CMK (cell line): ENCODE measurements at places on chromosomes 4 and X.
A peak's percentile ranks its signal among the peaks of the same experiment; 100 is the strongest.

- no peak for DNase-seq
Measured at GRCh38 chrX:39532761-39533160, 565.0 kb downstream of the BCOR start.

GRCh38 chr4:165207016-165207430, 338 bp upstream of the KLHL2 start:
- no peak for DNase-seq

- DNase-seq, result no peak
Measured at GRCh38 chr4:176798540-176798939, 5.8 kb upstream of the VEGFC start.

DNA sequence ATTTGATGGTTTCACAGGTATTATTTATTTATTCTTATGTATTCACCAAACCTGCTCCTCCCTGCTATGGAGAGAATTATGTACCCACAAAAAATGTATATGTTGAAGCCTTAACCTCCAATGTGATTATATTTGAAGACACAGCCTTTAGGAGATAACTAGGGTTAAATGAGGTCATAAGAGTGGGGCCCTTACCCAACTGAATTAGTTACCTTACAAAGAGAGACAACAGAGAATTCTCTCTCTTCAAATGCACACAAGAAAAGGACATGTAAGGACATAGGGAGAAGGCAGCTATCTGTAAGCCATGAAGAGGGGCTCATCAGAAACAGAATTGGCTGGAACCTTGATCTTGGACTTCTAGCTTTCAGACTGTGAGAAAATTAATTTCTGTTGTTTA, 44.0 kb downstream of the ZGRF1 start:
- DNase-seq, result no peak

DNA sequence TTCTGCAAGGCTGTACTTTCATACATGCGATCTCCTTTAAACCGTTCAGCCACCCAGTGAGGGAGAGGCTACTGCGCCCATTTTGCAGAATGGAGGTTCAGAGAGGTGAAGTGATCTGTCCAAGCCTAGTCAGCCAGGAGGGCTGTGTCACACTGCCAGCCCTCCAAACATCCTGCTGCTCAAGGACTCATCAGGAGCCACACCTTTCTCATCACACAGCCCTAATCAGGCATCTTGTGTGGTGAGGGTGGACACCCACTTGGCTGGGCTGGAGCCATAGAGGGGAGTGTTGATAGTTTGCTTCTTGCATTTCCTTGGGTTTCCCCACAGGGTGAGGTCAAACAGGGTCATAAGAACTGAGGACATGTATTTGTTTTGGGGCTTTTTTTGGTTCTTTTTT, 5.4 kb upstream of the CXCR3 start:
- DNase-seq, result no peak

GRCh38 chr4:116064331-116064730, 950.9 kb upstream of the NDST4 start:
- no peak for DNase-seq

DNA sequence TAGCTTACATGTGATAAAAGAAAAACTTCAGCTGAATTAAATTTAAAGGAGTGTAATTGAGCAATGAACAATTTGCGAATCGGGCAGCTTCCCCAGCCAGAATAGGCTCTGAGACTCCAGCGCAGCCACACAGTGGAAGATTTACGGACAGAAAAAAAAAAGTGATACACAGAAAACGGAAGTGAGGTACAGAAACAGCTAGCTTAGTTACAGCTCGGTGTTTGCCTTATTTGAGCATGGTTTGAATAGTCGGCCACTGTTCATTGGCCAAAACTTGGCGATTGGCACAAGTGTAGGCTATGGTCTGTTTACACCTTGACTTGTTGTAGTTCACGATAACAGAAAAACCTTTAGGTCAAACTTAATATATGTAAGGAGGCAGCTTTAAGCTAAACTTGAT, 16.7 kb upstream of the SUPT20HL1 start:
- no peak for DNase-seq

GRCh38 chr4:2065106-2065930, 6.2 kb downstream of the NAT8L start:
- DNase-seq, result no peak

GRCh38 chr4:167713756-167714155, 378.6 kb upstream of the ANXA10 start:
- no peak for DNase-seq

- no peak for DNase-seq
Measured at GRCh38 chr4:111450867-111451266, 694.4 kb upstream of the FAM241A start.

- peak; percentile 4 for DNase-seq
Measured at GRCh38 chr4:83771113-83771705, 235.3 kb downstream of the GPAT3 start.

- DNase-seq, result no peak
Measured at GRCh38 chr4:188612659-188613058, 473.4 kb downstream of the TRIML1 start.

DNA sequence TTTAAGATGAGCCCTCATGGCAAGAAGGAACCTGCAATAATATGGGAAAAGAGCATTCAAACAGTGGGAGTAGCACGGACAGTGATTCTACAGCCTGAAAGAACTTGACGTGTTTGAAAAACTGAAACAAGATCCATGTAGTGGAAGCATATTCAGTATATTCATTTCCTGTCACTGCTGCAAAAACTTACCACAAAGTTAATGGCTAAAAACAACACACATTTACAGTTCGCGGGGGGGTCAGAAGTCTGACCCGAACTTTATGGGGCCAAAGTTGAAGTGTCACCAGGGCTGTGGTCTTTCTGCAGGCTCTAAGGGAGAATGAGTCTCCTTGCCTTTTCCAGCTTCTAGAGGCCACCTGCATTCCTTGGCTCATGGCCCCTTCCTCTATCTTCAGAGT, 52.6 kb upstream of the ARX start:
- no peak for DNase-seq

DNA sequence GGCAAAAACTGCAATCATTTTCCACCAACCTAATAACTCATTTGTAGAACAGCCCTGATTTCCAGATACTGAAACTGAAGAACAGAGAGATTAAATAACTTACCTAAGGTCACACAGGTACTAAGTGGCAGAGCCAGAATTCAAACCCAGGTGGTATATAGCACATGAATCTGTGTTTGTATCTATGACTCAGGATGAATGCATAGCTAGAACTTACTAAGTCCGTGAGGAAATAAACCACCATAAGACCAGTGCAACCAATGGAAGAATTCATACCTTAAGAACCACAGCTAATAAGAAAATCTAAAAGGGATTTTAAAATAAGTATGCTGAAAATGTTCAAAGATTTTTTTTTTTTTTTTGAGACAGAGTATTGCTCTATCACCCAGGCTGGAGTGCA, 1.5 kb upstream of the PLAC1 start:
- no peak for DNase-seq

- DNase-seq, result no peak
Measured at GRCh38 chrX:69065451-69065850, 99.8 kb downstream of the PJA1 start.

- DNase-seq, result no peak
Measured at GRCh38 chrX:129997086-129997485, 14.7 kb downstream of the BCORL1 start.
